Stimulated activated CD8-positive, alpha-beta memory T cell treated with anti-CD3 and anti-CD28 coated beads, Interleukin-7, amount 100 ng/mL, for 24 hours (primary cell): ENCODE measurements at places on chromosomes 3 and 15.

DNA sequence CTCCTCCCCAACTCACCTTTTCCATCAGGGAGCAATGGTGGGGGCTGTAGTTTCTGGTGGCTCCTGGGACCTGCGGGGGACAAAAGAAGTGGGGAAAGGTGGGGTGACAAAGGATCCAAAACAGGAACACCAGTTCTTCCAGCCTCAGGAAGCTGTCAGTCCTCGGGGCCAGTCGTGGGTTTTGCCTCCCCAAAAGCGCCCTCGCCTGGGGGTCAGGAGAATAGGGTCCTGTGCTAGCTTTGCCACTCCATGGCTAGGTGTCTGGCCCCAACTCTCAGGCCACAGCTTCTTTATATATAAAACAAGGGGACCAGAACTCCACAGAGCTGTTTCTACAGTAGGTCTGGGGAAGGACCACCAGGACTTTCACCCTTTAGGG lies 4.0 kb downstream of the CCDC9B start:
- DNase-seq, result no peak

DNA sequence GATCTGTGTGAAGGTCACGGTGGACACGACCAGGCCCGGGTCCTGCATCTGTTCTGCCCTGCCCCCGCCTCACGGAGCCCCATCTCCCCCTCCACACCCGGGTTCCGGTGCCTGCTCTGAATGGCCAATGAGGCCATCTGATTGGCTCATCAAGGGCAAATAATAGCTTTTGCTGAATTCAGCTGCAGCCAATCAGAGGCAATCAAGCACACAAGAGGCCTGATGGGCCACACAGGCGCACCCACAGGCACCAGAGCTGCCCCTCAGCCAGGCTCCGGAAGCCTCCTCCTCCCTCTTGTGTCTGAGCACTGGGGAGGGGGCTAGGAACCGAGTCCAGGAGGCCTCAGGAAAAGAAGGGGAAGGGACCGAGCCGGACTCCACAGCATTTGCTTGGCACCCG lies 49.5 kb downstream of the CACNA2D2 start:
- no peak for DNase-seq

GRCh38 chr15:57504599-57504940 lies 87.1 kb upstream of the MYZAP start:
- DNase-seq, result no peak

DNA sequence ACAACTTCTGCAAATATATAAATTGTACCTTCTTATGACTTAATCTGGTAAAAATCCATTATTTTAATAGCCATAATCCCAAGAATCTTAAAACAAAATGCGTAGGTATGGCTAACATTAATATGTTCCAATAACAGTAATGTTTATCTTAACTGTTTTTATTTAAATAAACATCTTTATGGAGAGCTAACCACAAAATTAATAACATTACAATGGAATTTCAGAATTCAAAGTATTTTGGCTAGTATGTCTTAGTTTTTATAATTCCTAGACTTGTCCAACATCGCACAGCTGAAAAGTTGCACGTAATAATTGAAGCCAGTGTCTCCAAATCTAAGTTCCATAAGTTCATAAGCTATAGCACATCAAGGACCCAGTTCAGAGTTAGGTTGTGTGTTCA lies 47.6 kb downstream of the ANKRD28 start:
- no peak for DNase-seq

GRCh38 chr3:4447295-4447999 lies 19.6 kb downstream of the SUMF1 start:
- DNase-seq, result no peak

GRCh38 chr3:171183042-171183441 lies 156.5 kb upstream of the SLC2A2 start:
- no peak for DNase-seq

GRCh38 chr15:87489902-87490665 lies 766.5 kb downstream of the NTRK3 start:
- DNase-seq, result no peak

- no peak for DNase-seq
These were observed 1.4 kb upstream of the KIF23 start for GRCh38 chr15:69412701-69413100.

GRCh38 chr3:64264501-64265109 lies 39.3 kb upstream of the PRICKLE2 start:
- no peak for DNase-seq

DNA sequence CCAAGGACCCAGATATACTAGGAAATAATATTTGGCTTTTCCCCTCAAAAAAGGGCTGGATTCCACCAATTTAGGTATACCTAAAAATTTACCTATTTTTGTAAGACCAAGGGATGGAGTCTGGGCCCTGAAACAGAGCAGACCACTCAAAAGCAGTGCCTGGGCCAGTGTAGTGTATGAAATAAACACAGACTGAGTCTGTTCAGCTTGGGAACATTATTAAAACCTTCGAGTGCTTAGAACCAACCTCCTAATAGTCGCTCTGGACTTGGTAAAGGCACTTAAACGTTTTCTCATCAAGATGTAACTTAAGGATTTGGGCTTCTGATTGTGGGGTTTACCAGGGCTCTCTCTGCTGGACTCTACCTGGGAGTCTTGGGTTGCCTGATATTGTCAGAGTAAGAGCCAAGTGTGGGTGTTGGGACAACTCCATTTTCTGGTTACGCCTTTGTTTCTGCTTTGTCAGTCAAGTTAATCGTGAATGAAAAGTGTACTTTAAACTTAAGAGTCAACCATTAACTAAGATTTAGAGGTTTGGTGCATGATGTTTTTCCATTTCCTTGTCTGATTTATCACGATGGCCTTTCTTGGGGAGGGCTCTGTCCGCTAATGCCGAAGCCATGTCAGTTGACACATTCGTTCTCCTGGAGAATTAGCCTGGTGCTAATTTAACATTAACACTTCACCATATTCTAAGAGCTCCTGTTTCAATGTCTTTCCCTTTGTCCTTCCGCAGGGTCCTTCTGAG lies 221.0 kb upstream of the TPM1 start:
- DNase-seq, result no peak

- no peak for DNase-seq
These were observed 11.9 kb downstream of the VGLL4 start for GRCh38 chr3:11631820-11632219.

DNA sequence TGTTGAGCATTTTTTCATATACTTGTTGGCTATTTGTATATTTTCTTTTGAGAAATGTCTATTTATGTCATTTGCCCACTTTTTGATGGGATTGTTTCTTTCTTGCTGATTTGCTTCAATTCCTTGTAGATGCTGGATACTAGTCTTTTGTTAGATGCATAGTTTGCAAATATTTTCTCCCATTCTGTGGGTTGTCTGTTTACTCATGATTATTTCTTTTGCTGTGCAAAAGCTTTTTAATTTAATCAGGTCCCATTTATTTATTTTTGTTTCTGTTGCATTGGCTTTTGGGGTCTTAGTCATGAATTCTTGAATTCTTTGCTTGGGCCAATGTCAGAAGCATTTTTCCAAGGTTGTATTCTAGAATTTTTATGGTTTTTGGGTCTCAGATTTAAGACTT lies 251.7 kb downstream of the WNT5A start:
- no peak for DNase-seq
